Astrocyte (in vitro differentiated cells and primary cell): ENCODE measurements at places on chromosomes 11 and 22. TPM values are rescaled to one million over a fixed set of nuclear protein-coding genes. Genes with fewer than 3 reads are reported as not detected.

- H3K36me3 ChIP-seq, result no peaks in the 10 kb centered on the region
- no peak overlapping the region for H3K4me3 ChIP-seq
- H3K4me1 ChIP-seq, result peaks cover 3% of the 10 kb centered on the region
- no peak overlapping the region for H3K27ac ChIP-seq
These were observed 77.4 kb downstream of the FBLN1 start for GRCh38 chr22:45579806-45580725.

- no peaks in the 10 kb centered on the region for H3K27me3 ChIP-seq
- H3K36me3 ChIP-seq, result no peaks in the 10 kb centered on the region
- no peak for DNase-seq
- no peak overlapping the region for H3K27ac ChIP-seq
- no peaks in the 10 kb centered on the region for H3K4me1 ChIP-seq
- H3K4me3 ChIP-seq, result no peak overlapping the region
These were observed 189.3 kb downstream of the DBX1 start for GRCh38 chr11:19970944-19971343.

DNA sequence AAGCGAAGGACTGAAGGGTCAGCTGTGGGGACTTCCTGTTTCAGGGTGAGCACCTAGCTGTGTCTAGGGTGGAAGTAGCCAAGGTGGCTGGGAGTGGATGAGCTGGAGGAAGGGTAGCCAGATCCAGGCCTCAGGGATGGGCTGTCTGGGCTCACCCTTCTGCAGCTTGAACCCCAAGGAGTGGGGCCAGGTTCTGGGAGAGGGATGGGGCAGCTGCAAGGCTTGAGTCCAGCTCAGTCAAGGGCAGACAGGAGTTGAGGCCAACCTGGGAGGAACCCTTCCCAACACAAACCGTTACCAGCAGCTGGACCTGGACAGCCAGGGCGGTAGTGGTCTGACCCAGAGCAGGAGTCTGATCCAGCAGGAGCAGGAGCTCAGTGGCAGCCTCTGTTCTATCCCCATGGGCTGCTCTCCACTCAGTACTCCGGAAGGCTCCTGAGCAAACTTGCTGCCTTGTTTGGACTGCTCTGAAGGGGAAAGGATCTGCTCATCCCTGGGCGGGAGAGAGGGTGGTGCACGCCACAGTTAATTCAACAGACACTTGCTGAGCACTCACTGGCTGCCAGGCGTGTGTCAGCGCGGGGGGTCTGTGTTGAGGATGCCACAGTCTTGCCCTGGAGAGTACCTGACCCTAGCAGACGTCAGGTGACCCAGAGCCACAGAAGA is 53.8 kb upstream of the THY1 start:
- H3K27ac ChIP-seq, result no peak overlapping the region
- no peak overlapping the region for H3K4me3 ChIP-seq
- no peaks in the 10 kb centered on the region for H3K36me3 ChIP-seq
- DNase-seq, result no peak
- H3K27me3 ChIP-seq, result peaks cover under 1% of the 10 kb centered on the region
- peaks cover 17% of the 10 kb centered on the region for H3K4me1 ChIP-seq

DNA sequence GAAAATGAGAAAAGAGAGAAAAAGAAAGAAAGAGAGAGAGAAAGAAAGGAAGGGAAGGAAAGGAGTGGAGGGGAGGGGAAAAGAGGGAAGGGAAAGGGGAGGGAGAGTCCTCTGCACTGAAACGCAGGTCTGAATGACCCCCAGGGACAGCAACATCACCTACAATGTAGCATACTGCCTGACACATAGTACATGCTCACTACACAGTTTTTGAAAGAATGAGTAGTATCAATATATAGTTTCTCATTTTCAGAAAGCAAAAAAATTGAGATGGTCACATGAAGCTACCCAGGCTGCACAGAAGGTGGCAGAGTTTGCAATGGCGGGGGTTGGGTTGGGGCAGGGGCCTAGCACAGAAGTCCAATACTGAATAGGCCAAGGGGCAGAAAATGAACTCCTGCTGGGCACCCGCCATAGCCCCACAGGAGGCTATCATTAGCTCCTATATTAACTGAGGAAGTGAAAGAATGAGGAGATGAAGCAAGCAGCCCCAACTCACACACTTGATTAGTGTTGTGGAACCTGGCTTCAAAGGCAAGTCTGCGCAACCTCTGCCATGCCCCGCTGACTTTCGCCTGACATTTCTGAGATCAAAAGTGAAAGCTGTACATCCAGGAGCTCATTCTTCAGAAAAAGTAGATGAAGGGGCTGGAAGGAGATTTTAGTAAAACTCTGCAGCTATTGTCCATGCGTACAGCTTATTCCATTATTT is 241.2 kb upstream of the SYN3 start:
- H3K4me1 ChIP-seq, result no peaks in the 10 kb centered on the region
- H3K27ac ChIP-seq, result no peak overlapping the region
- no peak overlapping the region for H3K4me3 ChIP-seq

- H3K27me3 ChIP-seq, result no peaks in the 10 kb centered on the region
- no peaks in the 10 kb centered on the region for H3K4me1 ChIP-seq
- DNase-seq, result no peak
- no peak overlapping the region for H3K4me3 ChIP-seq
- H3K36me3 ChIP-seq, result no peaks in the 10 kb centered on the region
These were observed 14.6 kb upstream of the CYP2D6 start for GRCh38 chr22:42145175-42145574.

Gene TRPM5
- not detected in 2 replicates for total RNA-seq

Gene CRYAB
- 4.1 and 5.7 TPM in 2 replicates for total RNA-seq

Gene RBM14
- total RNA-seq, result 47.6 and 59.7 TPM in 2 replicates

Gene GDPD4
- total RNA-seq, result not detected in 2 replicates
